ENCODE measurements at places on chromosomes 7 and 10.

DNA sequence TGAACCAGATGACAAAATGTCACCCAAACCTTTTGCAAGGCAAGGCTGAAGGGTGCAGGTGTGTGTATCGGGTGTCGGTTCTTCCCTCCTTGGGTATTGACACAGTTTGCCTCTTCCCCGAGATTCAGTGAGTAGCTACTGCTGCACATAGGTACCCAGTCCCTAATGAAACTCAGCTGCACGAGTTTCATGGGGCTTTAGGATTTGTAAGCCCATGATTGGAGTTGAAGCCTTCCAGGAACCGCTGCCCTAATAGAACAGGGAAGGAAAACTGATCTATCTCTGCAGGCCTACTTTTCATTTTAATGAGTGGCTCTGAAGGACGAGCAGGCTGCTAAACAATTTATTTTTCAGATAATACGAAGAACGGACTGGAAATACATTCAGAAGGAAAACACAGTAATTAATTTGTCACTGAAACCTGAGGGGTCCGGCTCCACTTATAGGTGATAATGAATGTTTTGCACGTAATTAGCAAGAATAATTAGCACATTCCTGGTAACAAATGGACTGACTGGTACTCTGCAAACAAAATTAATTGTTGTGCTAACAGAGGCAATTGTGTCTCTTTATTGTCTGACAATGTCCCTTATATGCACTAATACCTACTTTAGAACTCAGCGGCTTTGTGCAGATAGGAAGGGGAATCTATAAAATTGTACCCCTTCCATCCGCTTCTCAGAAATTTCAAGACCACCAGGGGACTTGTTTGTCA lies 49.6 kb upstream of the FZD8 start:
- no peak for DNase-seq

GRCh38 chr10:62870866-62871265 lies 54.7 kb upstream of the EGR2 start:
- no peak for DNase-seq

GRCh38 chr10:4685904-4686643 lies 139.9 kb upstream of the AKR1E2 start:
- DNase-seq, result no peak

- no peak for DNase-seq
Measured at GRCh38 chr10:3786295-3787015, 1.4 kb upstream of the KLF6 start.

- DNase-seq, result no peak
Measured at GRCh38 chr10:71735709-71736569, 16.4 kb upstream of the C10orf105 start.

DNA sequence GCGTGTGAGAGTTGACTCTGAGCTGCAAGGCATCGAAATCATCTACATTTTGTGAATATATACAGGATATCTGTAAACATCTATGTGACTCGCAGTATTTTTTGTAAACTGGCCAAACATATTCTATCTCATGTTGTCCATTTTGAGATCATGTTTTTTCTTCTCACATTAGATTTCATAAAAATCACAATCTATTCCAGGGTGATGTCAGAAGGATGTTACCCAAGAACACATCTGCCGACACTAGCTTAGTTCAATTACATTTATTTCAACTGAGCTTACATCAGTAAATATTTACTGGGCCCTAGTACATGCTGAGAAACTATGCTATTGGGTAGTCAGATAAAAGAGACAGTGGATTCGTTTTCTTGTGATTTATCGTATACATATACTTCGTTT lies 2.5 kb upstream of the BUB3 start:
- no peak for DNase-seq

DNA sequence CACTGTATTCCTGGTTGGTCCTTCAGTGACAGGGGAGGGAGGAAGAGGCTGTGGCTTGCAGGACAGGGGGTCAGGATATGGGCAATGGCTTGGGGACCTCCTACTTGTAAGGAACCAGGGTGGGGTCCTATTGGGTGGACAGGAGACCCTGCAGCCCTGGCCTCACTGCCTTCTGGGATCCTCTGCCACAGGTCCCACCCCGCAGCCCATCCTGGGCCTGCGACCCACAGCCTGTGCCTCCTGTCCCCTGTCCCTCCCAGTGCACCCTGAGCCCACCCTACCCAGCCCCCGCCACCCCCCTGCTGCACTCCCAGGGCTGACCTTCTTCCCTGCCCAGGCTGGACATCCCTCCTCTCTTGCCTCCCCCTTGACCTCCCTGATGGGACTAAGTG lies 58.7 kb upstream of the MYL10 start:
- DNase-seq, result no peak

GRCh38 chr10:86232644-86233043 lies 134.0 kb downstream of the GRID1 start:
- DNase-seq, result no peak

- no peak for DNase-seq
Measured at GRCh38 chr7:97466071-97466470, 265.8 kb upstream of the TAC1 start.

GRCh38 chr7:39054731-39055130 lies 77.0 kb downstream of the POU6F2 start:
- DNase-seq, result no peak

GRCh38 chr7:106979551-106980357 lies 64.8 kb upstream of the PRKAR2B start:
- no peak for DNase-seq

- DNase-seq, result no peak
Measured at GRCh38 chr7:36865019-36865418, 140.7 kb upstream of the AOAH start.

GRCh38 chr10:104351061-104351702 lies 2.5 kb upstream of the CFAP58 start:
- DNase-seq, result no peak

GRCh38 chr7:4297918-4298219 lies 384.2 kb upstream of the FOXK1 start:
- no peak for DNase-seq

DNA sequence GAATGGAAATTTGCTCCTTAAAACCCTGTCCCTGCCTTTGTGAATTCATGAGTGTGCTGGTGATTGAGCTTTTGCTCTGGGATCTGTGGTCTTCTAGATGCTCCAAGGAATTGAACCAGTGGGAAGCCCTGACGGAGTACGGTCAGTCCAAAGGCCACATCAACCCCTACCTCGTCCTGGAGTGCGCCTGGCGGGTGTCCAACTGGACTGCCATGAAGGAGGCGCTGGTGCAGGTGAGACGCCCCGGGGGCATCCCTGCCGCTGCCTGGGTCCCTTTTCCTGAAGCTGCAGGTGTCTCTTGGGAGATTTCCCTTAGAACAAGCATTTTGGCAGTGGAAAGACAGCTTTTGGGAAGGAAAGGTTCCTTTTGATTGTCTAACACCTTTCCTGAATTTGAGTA lies 100.3 kb downstream of the TRRAP start:
- DNase-seq, result no peak

DNA sequence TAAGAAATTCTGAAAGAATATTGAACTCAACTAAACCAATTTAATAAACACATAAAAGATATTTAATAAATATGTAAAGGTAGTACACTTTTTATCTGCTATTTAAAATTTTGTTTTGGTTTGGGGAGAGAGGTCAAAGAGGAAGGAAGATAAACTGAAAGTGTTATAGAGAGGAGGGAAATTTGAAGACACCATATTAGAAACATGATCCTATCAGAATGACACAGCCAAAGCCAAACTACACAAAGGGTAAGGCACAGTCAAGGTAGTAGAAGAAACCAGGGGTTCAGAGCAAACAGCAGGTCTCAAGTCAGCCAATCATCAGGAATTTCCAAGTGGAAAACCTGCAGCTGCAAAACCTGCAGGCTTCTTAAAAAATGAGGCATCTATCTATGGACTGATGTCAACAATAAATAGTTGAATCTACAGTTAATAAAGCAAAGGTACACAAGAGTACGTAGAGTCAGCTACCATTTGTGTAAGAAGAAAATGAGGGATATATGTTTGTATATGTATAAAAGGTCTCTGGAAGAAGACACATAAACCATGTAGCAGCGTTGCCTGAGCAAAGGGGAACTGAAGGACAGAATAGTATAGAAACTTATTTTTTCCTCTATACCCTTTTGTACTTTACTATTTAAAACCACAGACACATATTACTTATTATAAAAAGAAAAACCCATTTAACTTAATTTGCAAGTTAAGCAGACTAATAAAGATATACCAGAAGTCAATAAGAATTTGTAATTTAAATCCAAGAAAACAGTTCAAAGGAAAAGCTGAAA lies 10.0 kb downstream of the ZNF800 start:
- DNase-seq, result no peak

GRCh38 chr10:110612629-110613028 lies 31.5 kb upstream of the RBM20 start:
- DNase-seq, result no peak

GRCh38 chr7:136163340-136163801 lies 186.2 kb upstream of the MTPN start:
- no peak for DNase-seq
